ENCODE measurements at places on chromosomes 11 and 22. TPM values are rescaled to one million over a fixed set of nuclear protein-coding genes. Genes with fewer than 3 reads are reported as not detected.

GRCh38 chr11:115528225-115528624 lies 24.0 kb upstream of the CADM1 start:
- no peak for DNase-seq

Gene PAMR1
- total RNA-seq = 151 TPM

- no peak for DNase-seq
Observed at GRCh38 chr11:29063630-29064361, 953.0 kb downstream of the KCNA4 start.

DNA sequence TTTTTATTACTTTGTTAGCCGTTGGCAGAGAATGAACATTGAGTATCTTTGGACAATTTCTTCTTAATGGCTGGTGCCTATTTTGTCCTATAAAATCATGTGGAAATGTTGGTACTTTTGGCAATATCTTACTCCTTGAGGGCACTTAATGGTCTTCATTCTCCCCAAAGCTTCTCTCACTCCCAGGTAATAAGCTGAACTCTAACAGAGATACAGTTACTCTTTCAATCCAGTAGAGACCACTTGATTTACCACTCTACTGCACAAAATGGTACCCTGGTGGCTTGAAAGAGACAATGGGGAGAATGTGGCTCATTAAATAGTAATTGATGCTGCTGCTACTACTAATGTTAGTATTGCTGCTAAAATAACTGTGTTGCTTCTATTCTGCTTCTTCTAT lies 53.0 kb downstream of the MAML2 start:
- no peak for DNase-seq

Gene ATP5MG
- 79.4 TPM for total RNA-seq

- DNase-seq = no peak
Observed at GRCh38 chr22:41939981-41940831, 6.7 kb downstream of the CENPM start.

Gene SRPRA
- total RNA-seq = 142 TPM

Gene OR4C11
- total RNA-seq = not detected

Gene LDLRAD3
- 3.3 TPM for total RNA-seq

- DNase-seq = no peak
Observed at GRCh38 chr11:70278994-70279393, 8.5 kb downstream of the PPFIA1 start.

DNA sequence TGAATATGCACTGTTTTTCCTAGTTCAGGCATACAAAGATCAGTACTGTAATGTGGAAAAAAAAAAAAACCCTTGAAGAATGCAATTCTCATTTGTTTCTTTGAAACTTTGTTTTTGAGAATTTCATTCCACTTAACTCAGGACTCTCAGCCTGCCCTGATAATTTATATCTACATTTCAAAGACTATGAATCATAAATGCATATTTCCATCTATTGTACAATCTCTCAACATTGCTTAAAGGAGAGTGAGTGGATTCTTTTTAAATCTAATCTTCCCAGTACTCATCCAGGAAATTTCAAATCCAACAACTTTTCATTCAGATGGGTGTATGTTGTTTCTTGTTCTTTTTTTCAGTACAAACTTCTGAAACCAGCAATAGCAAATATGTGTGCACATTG lies 322.2 kb upstream of the DDI1 start:
- DNase-seq = peak; percentile 56

GRCh38 chr11:70087446-70088167 lies 9.5 kb downstream of the ANO1 start:
- no peak for DNase-seq

Gene CADM1
- 0.38 TPM for total RNA-seq

GRCh38 chr22:28791841-28792490 lies 8.4 kb downstream of the XBP1 start:
- DNase-seq = no peak

DNA sequence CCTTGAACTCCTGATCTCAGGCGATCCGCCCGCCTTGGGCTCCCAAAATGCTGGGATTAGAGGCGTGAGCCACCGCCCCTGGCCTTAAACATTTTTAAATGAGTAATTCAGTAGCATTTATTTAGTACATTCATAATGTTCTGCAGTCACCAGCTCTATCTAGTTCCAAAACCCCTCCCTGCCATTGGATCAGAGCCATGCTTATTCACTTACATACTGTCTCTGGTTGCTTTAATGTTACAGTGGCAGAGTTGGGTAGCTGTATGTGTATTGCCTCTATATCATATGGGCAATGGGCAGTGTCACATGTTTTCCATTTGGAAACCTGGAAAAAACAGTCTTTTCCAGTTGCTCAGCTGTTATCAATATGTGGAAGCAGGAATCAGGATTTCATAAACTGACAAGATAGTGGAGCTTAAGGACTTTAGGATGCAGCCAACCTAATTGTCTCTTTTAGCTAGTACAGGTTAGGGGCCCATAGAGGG lies 10.5 kb downstream of the COA4 start:
- DNase-seq = peak; percentile 80

Gene VSIG2
- total RNA-seq = not detected

Gene SHISAL1
- 1.5 TPM for total RNA-seq

- peak; percentile 46 for DNase-seq
Observed at GRCh38 chr11:576811-577610, 741 bp downstream of the PHRF1 start.

GRCh38 chr11:105229257-105229656 lies 89.7 kb upstream of the CARD18 start:
- peak; percentile 83 for DNase-seq

- DNase-seq = no peak
Observed at GRCh38 chr22:30824711-30825110, 130.0 kb downstream of the OSBP2 start.

- peak; percentile 76 for DNase-seq
Observed at GRCh38 chr11:47248304-47248663, 330 bp downstream of the ACP2 start.

Gene CBLIF
- not detected for total RNA-seq

Measured in GM23248 (cell line).